Tongue (tissue), 3 donors: ENCODE measurements at places on chromosomes 1 and 21.

GRCh38 chr1:119320100-119320499 is 48.5 kb upstream of the HAO2 start:
- no peak for DNase-seq

DNA sequence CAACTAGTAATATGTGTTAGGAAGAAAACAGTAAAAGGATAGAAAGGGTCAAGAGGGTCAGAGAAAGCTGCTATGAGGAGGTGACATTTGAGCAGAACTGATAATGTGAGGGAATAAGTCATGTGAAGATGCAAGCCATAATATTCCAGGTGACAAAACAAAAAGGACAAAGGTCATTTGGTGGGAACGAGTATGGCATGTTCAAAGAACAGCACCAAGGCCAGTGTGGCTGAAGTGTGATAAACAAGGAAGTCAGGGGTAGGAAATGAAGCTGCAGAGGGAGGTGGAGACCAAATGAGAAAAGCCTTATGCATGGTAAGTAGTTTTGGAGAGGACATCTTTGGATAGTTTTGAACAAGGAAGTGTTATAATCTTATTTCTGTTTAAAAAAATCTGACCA is 46.7 kb downstream of the LPGAT1 start:
- no peak for DNase-seq

DNA sequence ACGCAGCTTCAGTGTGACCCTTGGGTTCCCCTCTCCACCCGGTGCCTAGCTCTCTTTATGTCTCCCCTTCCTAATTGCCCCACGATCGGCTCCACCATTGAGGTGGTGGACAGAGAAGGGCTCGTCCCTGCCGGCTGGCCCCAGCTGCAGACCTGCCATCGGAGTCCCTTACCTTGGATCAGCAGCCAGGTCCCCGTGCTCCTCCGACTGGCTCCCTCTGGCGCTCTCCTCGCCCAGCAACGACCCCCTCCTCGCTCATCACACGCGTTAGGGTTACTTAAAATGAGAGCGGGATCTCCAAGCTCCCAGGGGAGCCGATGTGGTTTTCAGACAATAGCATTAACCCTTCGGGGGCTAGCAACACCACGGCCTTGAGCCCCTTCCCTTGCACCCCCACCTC is 8.1 kb upstream of the ETV3L start:
- DNase-seq = no peak

DNA sequence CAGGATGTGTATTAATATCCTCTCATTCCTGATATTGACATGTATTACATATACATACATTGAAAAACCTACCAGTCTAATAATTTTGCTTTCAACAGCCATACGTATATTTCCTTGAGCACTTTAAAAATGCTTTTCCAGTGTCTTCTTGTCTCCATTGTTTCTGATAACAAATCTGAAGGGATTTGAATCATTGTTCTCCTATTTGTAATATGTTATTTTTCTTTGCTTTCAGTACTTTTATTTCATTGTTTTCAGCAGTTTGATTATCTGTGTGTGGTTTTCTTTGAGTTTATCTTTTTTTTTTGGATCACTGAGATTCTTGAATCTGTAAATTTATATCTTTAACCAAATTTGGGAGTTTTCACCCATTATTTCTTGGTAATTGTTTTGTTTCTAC is 65.3 kb downstream of the RABGAP1L start:
- no peak for DNase-seq

DNA sequence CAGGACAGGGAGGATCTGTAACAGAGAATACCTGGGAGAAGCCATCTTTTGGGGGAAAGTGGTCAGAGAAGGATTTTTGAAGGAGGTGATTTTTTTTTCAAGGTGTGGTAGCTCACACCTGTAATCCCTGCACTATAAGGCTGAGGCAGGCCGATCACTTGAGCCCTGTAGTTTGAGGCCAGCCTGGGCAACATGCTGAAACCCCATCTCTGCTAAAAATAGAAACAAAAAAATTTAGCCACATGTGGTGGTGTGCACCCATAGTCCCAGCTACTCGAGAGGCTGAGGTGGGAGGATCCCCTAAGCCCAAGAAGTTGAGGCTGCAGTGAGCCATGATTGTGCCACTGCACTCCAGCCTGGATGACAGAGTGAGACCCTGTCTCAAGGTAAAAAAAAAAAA is 67.4 kb upstream of the ARTN start:
- no peak for DNase-seq

DNA sequence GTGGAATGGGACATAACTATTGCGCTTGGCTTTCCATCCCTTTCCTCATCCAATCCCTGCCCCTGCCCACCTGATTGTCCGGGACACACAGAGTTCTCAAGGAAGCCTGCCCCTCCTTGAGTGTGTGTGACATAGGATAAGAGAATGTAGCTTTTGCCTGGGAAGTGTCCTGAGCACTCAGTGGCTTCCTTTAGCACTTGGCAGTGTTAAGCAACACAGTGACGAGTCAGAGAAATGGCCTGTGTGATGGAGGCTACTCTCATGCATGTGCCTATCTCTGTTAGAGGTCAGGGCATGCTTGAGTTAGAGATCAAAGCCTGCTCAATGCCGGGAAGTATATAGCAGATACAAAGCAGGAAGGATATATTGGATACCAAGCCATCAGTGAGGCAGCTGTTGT is 289.5 kb downstream of the SIPA1L2 start:
- no peak for DNase-seq

GRCh38 chr1:11514366-11514765 is 35.4 kb downstream of the DISP3 start:
- DNase-seq = no peak
